NAMALWA (cell line): ENCODE measurements at places on chromosomes 2 and 18.

GRCh38 chr2:158688721-158689120 lies 106.4 kb upstream of the DAPL1 start:
- no peak for DNase-seq

DNA sequence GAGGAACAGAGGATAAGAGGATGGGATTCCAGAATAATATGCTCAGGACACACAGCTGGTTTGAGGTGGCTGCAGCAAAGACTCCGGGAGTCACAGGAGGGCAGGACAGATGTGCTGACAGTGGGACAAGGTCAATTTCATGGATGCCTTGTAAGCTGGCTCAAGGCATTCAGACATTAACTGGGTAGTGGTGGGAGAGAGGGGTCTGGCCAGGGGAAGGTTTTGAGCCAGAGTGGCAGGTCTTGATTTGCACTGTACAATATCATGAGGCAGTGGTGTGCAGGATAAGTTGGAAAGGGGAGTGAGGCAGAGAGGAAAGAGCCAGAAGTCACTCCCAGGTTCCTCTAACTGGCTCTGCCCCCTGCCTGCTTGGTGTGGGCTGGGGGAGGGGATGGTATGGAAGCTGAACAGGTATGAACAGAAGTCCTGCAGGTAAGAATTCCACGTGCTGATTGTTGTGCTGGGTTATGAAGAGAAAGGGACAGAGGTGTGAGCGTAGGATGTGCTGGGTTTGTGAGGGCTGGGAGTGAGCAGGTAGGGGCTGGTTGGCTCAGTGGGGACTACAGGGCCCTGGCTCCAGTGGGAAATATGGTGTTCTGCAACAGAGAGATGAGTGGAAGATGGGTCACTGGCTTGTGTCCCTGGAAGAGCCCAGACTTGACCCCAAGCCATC lies 141.7 kb upstream of the COPS8 start:
- no peak for DNase-seq

DNA sequence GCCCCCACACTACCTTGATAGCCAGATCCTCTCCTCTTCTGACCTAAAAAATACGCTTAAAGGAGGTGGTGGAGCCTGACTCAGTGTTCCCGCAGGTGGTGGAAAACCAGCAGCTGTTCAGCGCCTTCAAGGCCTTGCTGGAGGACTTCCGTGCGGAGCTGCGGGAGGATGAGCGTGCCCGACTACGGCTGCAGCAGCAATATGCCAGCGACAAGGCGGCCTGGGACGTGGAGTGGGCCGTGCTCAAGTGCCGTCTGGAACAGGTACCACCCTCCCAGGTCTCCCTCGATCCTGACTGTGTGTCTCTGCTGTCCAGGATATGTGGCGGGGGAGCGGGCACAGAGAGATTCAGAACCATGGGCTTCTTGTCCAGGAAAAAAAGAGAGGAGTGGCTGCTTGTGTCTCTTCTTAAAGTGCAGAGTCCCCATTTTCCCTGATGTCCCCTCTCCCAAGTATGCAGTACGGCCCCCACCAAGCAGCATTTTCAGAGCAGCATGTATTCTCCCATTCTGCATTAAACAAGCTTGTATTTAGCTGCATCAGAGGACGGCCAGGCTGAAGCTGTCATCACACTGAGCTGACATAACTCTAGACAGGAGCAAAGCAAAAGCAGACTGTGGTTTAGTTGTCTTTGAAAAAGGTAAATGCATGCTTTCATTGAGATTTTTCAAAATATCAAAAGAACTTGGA lies 101.6 kb downstream of the MTCL1 start:
- no peak for DNase-seq

DNA sequence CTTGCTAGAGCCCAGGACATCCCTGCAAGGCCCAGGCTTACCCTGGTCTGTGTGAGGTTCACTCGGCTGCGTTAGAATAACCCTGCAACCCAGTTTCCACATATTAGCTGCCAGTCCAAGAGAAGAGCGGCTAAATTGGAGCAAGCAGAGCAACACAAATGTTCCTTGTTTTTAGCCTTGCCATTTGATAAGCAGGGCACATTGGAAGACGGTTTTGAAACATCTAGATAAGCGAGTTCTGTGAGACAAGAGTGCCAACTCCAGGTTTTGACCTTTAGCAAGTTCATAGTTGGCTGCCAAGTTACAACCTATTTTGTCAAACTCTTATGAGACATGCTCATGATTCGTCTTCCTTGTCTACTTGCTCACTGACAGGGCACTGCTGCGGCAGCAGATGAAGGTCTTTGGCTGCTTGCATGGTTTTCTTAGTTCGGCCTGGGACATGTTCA lies 23.5 kb downstream of the DPP4 start:
- no peak for DNase-seq

DNA sequence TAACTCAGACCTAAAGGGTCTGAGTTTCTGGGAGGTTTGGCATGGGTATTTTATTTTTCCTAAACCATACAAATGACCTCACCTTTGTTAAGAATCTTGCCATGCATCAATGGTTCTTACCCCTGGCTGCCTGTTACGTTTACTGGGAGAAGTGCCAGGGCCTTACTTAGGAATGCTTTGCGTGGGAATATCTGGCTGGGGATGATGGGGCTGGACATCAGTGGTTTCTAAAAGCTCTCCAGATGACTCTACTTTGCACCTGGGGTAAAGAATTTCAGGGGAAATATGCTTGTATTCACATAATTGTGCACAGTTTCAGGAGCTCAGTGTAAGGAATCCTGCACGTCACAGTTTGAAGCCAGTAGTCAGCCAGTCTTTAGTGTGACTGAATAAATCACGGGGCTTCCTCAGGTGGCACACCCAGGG lies 18.2 kb upstream of the DAW1 start:
- DNase-seq = no peak

- no peak for DNase-seq
These were observed 184.0 kb downstream of the SEPTIN10 start for GRCh38 chr2:109429567-109430328.

DNA sequence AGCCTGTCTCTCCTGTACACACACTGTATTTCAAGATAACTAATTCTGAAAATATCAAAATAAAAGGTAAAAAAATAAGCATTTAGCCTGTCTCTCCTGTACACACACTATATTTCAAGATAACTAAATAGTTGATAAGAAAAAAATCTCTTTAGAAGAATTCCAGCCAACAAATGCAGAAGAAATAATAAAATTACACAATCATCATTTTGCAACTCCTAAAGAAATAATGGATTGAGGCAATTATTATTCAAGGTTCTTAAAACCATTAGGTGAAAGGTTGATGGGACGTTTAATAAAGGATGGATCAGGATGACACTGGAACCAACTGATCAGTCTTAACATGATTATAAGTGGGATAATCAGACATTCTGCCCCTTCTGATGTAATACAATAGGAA lies 148.0 kb upstream of the FN1 start:
- DNase-seq = no peak

DNA sequence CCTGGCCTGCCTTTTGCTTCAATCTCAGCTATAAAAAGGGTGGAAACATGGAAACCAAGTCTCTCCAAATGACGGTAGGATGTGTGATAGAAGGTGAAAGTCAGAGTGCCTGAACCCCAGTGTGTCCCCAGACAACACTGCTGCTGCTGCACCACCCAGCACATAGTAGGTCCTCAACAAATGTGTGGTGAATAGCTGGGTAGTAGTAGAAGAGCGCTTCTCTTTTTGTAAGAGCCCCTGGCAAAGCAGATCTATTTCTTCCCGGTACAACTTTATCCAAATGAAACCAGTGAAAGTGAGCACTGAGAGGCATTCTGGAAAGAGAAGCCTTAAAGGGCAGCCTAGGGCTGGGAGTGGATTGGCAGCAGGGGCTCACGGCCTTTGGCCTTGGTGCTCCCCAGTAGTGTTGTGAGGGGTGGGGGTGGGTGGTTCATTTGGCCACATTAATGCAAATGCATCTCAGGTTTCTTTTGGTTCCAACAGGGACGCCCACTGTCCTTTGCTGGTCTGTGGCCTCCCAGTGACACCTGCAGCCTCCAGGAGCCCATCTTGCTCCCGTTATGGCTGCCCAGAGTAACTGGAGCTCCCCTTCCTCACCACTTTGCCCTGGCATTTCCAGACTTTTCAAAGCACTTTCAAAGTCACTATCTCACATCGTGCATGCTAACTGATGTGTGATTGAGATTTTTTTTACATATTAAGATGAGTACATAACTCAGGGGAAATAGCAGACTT lies 304.3 kb upstream of the EPAS1 start:
- no peak for DNase-seq

DNA sequence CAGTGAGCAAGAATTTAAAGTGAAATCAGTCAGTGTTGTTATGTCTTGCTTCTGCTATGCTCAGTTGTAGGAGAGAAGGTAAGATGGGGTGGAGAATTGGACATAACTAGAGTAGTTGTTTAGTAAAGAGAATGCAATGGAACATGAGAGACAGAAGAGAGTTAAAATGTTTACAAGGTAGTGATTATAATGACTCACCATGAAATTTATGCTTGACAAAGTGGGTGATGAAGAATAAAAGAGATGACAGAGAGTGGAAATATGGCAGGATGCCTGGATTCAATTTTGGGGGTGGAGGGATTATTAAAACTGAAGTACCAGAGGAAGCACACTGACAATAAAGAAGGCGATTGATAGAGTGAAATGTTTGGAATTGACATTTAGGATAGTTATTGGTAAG lies 10.6 kb downstream of the SCG2 start:
- DNase-seq = no peak

DNA sequence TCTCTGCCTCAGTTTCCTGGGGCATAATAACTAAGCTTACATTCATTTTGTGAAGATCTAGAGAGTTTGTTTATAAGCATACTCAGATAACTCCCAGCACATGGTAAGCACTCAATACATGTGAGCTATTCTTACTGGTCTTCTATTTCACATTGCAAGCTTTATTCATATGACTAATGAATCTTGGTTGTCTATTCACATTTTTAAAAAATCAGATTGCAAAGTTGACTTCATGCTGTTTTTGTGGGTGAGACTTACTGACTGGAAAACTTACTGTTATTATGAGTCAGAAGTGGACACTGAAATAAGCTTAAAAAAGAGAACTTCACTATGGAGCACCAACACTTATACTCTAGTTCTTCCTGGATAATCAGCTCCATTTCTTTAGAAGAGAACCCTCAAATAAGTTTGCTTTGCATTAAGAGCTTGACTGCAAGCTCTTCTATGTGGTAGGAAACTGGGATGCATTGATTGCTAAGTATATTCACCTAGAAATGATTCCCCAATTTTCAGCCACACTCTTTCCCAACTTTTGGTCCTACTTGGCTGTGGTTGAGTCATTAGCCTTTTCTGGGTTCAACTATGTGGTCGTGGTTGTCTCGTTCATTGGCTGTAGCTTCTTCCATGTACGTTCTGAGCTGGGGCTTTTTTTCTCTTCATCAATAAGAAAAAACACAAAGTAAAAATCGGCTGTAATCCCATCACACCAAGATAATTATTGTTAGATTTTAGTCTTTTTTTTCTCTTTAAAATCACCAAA lies 29.5 kb upstream of the RBMS1 start:
- no peak for DNase-seq

DNA sequence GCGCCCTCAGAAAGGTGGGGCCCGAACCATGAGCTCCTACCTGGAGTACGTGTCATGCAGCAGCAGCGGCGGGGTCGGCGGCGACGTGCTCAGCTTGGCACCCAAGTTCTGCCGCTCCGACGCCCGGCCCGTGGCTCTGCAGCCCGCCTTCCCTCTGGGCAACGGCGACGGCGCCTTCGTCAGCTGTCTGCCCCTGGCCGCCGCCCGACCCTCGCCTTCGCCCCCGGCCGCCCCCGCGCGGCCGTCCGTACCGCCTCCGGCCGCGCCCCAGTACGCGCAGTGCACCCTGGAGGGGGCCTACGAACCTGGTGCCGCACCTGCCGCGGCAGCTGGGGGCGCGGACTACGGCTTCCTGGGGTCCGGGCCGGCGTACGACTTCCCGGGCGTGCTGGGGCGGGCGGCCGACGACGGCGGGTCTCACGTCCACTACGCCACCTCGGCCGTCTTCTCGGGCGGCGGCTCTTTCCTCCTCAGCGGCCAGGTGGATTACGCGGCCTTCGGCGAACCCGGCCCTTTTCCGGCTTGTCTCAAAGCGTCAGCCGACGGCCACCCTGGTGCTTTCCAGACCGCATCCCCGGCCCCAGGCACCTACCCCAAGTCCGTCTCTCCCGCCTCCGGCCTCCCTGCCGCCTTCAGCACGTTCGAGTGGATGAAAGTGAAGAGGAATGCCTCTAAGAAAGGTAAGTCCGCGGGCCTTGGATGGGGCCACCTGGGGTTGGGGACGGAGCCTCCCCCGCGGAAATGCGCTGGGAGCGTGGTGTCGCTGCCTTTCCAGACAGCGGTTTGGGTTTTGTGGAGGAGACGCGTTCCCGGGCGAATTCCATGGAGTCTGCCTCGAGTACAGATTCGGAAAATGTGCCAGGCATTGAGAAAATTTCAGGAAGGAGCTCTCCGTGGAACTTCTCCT lies 559 bp downstream of the HOXD1 start:
- no peak for DNase-seq

- DNase-seq = no peak
These were observed 115.2 kb downstream of the MARCHF4 start for GRCh38 chr2:216257089-216257488.

DNA sequence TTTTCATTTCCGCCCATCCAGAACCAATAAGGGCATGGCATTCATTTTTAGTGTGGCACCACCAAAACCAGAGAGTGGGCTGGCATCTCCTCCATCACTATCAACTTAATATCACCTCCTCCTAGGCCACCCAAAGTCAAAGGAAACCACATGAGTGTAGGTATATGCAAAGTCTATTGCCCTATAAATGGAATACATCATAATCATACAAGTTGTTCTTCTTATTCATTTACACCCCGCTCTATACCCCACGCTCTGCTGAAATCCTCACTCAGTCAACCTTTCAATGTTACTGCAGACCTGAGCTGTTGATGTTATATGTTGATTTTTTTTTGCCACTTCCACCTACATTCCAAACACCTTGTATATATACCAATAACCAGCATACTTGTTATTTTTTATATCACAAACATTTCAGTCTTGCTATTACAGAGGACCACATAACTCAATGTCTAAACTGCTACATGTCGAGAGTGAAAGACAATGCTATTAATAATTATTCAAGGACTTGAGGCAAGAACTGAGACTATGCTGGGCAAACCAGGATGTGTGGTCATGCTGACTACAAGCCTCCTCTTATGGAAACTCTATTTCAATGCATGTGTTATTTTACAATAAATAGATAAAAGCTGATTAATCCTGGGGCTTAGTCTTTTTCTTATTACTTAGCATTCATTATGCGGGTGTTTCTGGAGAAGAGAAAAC lies 466.5 kb upstream of the ID2 start:
- no peak for DNase-seq

- DNase-seq = no peak
These were observed 28.4 kb downstream of the CPS1 start for GRCh38 chr2:210584834-210585233.
